ENCODE measurements at places on chromosomes 2 and 18.
A peak's percentile ranks its signal among the peaks of the same experiment; 100 is the strongest.

- DNase-seq, result no peak
These were observed 10.7 kb downstream of the C2orf74 start for GRCh38 chr2:61172671-61173070.

GRCh38 chr2:24827321-24828237 lies 34.4 kb downstream of the CENPO start:
- DNase-seq, result peak; percentile 92

- no peak for DNase-seq
These were observed 101.4 kb downstream of the PDCL3 start for GRCh38 chr2:100664021-100664755.

DNA sequence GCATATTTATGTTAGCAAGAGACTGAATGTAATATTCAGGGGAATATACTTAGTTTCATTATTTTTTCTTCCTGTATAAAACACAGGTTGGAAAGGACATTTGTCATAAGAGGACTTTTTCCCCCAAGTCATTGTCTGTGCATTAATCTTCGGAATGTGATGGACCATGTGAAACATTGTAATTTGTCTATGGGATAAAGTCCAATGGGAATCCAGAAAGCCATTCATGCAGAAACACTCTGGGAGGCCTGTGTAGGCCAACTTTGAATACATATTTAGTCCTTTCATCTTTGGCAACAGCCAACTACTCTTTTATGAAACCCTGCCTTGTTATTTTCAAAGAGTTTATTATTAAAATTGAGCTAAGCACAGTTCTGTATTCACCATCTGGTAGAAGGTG lies 386.4 kb downstream of the PIK3C3 start:
- DNase-seq, result no peak

- no peak for DNase-seq
These were observed 4.6 kb downstream of the TMEM163 start for GRCh38 chr2:134714228-134714627.

GRCh38 chr2:41720331-41721251 lies 327.2 kb upstream of the PKDCC start:
- DNase-seq, result no peak

GRCh38 chr18:50268022-50268747 lies 1.9 kb upstream of the CFAP53 start:
- peak; percentile 94 for DNase-seq

- DNase-seq, result no peak
These were observed 740.3 kb upstream of the HS6ST1 start for GRCh38 chr2:129058981-129059380.

DNA sequence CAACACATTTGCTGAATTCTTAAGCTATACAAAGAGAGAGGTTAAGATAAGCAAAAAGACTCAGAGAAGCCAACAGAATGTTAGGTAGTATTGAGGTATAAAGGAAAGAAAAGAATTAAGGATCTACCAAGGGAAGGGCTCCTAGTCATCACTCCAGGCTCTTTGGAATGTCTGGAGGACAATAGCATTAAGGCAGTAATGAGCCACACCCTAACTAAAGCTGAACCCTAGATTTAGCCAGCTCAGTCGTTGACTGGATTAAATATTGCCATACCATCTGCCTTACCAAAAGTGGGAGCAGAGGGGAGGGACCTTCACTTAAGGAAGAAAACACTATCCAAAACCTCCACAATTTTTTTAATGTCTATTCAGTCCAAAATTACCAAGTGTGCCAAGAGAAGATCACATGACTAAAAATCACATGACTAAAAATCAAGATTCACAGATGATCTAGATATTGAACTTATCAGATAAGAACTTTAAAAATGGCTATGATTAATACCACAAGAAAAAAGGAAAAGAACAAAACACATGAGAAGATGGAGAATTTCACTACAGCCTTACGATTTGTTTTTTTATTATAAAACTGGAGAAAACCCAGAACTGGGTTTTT lies 59.7 kb downstream of the EXOC6B start:
- DNase-seq, result no peak

DNA sequence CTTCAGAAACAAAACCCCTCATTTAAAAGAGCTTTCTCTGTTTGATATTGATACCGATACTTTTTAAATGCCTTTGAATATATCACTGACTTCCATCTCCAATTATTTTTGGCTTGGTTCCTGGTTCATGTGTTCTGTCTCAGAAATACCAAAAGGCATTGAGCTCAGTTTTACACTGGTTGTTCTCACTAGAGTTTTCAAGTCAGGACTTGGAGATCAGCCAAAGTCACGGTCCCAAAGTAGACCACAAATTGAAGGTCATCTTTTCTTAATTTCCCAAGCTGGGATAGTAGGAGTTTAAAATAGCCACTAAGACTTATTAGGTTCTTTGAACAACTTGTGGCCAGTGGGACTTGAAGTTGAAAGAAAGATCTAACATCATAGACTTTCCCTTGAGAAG lies 24.2 kb downstream of the DHRS9 start:
- DNase-seq, result no peak

DNA sequence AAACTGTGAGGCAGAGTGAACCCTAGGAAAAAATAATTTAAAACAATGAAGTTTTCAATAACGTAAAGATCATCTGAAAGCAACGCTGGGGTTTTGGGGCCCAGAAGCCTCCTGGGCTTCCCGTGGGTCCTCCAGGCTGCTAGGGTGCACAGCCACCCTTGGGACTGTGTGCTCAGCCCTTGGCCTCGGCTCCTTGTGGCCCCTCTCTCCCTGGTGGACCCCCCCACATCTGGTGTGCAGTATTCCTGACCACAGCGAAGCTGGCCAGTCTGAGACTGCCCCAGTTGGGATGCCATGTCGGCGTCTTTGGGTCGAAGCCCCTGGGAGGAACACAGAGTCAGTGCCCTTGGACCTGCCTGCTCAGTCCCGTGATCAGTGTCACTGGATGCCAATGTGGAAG lies 53.0 kb downstream of the ACKR3 start:
- DNase-seq, result no peak

Measured in H9 (cell line).